Activated T-helper 1 cell treated with anti-CD3 and anti-CD28 coated beads, Interleukin-12 subunit alpha, Interleukin-12 subunit beta, Interleukin-2, Interleukin-4 antibody, amounts not matched to agents 30 ng/mL and 10 ng/mL and 1 ng/mL, durations not matched to agents 14 hours and 24 hours and 36 hours (primary cell): ENCODE measurements at places on chromosomes 3 and 15. TPM values are rescaled to one million over a fixed set of nuclear protein-coding genes. Genes with fewer than 3 reads are reported as not detected.

- H3K27me3 ChIP-seq = no peaks in the 10 kb centered on the region
- peaks cover 51% of the 10 kb centered on the region for H3K36me3 ChIP-seq
- peak overlapping the region; percentile 57 for H3K4me3 ChIP-seq
- peak overlapping the region; percentile 94 for H3K27ac ChIP-seq
- H3K4me1 ChIP-seq = peaks cover 93% of the 10 kb centered on the region
- DNase-seq = peak; percentile 56
Measured at GRCh38 chr3:30643763-30644462, 37.5 kb downstream of the TGFBR2 start.

DNA sequence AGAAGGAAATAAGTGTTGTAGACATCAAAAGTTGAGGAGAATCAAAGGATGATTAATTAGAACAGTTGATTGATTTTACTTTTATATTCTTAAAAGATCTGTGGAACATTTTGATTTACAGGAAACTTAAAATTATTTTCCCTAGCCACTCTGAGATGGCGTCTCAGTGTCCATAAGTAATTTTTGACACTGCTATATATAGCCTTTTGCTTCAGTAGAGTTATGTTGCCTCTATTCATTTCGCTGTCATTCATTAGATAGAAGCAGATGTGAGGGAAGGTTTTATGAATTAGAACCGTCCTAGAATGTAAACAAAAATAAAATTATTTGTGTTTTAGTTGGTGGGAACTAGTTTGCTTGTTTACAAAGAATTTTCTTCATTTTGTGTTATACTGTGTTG lies 51.1 kb upstream of the EIF3J start:
- H3K27me3 ChIP-seq = no peaks in the 10 kb centered on the region
- H3K4me1 ChIP-seq = peaks cover 9% of the 10 kb centered on the region
- no peak for DNase-seq
- H3K36me3 ChIP-seq = peaks cover 33% of the 10 kb centered on the region
- H3K27ac ChIP-seq = no peak overlapping the region

DNA sequence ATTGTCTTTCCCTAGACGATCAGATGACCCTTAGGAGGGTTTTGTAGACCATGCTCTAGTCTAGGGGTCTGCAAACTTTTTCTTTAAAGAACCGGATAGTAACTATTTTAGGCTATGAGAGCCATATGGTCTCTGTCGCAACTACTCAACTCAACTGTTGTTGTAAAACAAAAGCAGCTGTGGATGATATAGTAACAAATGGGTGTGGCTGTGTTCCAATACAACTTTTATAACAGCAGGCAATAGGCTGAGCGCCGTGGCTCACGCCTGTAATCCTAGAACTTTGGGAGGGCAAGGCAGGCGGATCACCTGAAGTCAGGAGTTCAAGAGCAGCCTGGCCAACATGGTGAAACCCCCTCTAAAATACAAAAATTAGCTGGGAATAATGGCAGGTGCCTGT lies 6.1 kb upstream of the CMTM6 start:
- DNase-seq = no peak
- no peaks in the 10 kb centered on the region for H3K36me3 ChIP-seq
- H3K27me3 ChIP-seq = peaks cover 3% of the 10 kb centered on the region

GRCh38 chr15:66673410-66674322 lies 28.4 kb upstream of the SMAD6 start:
- H3K27me3 ChIP-seq = no peaks in the 10 kb centered on the region
- H3K4me1 ChIP-seq = peaks cover 13% of the 10 kb centered on the region
- no peak overlapping the region for H3K27ac ChIP-seq
- no peak overlapping the region for H3K4me3 ChIP-seq
- no peaks in the 10 kb centered on the region for H3K36me3 ChIP-seq

DNA sequence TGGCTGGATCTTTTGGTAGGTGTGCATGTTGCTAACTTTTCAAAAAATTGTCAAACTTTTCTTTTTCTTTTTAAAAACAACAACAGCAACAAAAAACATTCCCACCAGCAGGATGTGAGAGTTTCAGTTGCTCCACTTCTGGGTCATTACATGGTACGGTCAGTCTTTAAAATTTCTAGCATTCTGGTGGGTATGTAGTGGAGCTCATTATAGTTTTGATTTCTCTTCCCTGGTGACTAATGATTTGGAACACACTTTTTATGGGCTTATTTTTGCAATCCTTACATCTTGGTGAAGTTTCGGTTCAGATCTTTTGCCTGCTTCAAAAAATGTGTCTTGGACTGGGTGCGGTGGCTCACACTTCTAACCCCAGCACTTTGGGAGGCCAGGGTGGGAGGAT lies 19.3 kb downstream of the ATP1B3 start:
- peaks cover 45% of the 10 kb centered on the region for H3K4me1 ChIP-seq
- H3K27ac ChIP-seq = no peak overlapping the region
- no peak for DNase-seq

DNA sequence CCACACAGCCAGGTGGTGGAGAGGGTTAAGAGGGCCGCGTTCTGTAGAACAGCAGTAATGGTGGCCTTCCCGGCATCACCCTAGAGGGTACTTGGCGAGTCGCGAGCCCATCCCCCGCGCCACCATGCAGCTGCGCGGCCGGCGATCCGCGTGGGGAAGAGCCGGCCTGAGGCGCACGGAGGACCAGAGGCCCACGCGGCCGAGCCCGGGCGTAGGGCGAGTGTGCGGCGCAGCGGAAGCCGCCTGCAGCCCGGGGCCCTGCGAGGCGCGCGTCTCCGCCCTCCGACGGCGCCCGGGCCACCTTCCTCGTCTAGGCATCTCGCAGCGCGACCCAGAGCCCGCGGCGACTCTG lies 423 bp downstream of the TKT start:
- peaks cover 32% of the 10 kb centered on the region for H3K4me1 ChIP-seq
- peak overlapping the region; percentile 90 for H3K27ac ChIP-seq

- no peak overlapping the region for H3K27ac ChIP-seq
- no peaks in the 10 kb centered on the region for H3K27me3 ChIP-seq
- no peak for DNase-seq
- no peaks in the 10 kb centered on the region for H3K4me1 ChIP-seq
- no peaks in the 10 kb centered on the region for H3K36me3 ChIP-seq
- no peak overlapping the region for H3K4me3 ChIP-seq
Measured at GRCh38 chr3:109973733-109974132, 636.4 kb upstream of the DPPA4 start.

GRCh38 chr3:129836381-129837064 lies 57.0 kb downstream of the TMCC1 start:
- H3K36me3 ChIP-seq = peaks cover 6% of the 10 kb centered on the region
- no peaks in the 10 kb centered on the region for H3K27me3 ChIP-seq
- DNase-seq = no peak
- H3K27ac ChIP-seq = no peak overlapping the region

DNA sequence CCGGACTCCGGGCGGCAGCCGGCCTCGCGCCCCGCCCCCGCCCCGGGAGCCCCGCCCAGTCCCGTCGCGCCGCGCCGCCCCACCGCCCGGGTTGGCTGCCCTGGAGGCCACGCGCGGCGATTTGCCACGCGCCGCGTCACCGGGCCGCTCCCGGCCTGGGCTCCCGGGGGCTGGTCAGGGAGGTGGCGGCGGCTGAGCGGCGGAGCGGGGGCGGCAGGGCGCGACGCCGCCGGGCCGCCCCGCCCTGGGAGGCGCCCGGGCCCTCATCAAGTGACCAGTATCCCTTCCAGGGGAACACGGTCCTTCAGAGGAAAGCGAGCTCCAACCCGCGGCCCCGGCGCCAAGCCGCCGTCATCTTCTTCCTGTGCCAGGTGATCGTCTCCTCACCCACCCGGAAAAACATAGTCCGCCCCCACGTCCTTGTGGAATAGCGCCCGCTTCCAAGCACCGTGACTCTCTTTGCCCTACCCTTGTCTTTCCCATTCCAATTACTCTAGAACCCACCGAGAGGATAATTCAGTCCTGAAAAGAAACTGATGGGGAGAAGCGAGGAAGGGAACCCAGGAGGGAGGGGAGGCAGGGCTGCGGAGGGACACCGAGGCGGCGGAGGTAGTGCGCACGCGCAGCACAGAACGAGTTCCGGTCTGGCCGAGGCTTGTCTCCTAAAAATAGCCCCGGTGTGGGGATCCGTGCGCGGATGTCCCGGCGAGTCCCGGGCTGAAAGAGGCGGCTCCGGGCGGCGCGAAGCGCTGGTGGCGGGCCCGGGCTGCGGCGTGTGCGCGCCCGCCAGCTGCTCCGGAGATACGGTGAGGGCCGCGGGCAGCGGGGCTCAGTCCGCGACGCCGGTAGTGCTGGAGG lies at the start of gene MEF2A:
Gene MEF2A (plus strand): TSS at position 686 of the 858 bp plus-strand sequence. CDS start 67,136 bp downstream, outside the sequence.
- H3K4me3 ChIP-seq = peak within 1 kb of the TSS; percentile 98
- H3K36me3 ChIP-seq = peaks cover 7% of the 10 kb centered on the region
- DNase-seq = peak; percentile 89
- H3K27ac ChIP-seq = peak within 1 kb of the TSS; percentile 95
- H3K4me1 ChIP-seq = peaks cover 36% of the 10 kb centered on the region

- H3K4me1 ChIP-seq = peaks cover 12% of the 10 kb centered on the region
- no peak for DNase-seq
- H3K27ac ChIP-seq = no peak overlapping the region
- H3K4me3 ChIP-seq = no peak overlapping the region
- no peaks in the 10 kb centered on the region for H3K27me3 ChIP-seq
Measured at GRCh38 chr3:177948716-177949425, 587.4 kb upstream of the KCNMB2 start.

DNA sequence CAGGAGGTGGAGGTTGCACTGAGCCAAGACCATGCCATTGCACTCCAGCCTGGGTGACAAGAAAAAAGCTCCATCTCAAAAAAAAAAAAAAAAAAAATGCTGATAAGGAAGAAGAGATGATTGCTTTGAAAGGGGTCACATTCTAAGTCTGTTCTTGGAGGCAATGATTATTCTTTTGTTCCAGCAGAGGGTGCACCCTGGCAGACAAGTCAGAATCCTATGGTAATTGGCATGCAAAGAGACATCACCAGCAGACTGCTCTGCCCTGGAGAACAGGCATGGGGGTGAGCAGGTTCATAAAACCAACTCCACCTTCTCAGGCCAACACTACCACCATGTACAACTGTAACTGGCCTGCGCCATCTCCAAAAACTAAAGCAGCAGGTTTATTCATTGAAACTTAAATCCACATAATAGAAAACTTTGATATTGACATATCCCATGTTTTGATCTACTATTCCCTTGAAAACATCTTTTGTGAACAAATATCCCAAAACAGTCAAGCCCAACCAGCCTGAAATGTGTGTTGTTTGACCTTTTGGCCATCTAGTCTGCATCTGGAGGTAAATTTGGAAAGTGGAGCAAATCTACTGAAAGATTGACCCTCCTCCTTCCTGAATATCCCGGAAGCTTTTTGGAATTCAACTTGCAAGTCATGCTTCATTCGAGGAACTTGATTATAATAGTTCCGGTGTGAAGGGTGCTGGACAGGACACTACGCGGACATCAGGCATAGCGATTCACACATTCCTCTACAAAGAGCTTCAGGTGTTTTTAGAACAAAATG lies 100.3 kb downstream of the MECOM start:
- no peaks in the 10 kb centered on the region for H3K36me3 ChIP-seq
- no peaks in the 10 kb centered on the region for H3K4me1 ChIP-seq
- H3K27me3 ChIP-seq = no peaks in the 10 kb centered on the region
- H3K27ac ChIP-seq = no peak overlapping the region

The THPO gene
- total RNA-seq = not detected in 2 replicates

The LIPC gene
- total RNA-seq = 0.62 and 0.69 TPM in 2 replicates

The TBC1D23 gene
- 18.3 and 19.0 TPM in 2 replicates for total RNA-seq

The CHRD gene
- total RNA-seq = not detected in 2 replicates

The ACP3 gene
- total RNA-seq = not detected in 2 replicates

The RBP2 gene
- total RNA-seq = not detected in 2 replicates

The NAALADL2 gene
- not detected in 2 replicates for total RNA-seq

The ARPP21 gene
- total RNA-seq = not detected in 2 replicates
